ENCODE measurements at places on chromosomes 5 and 9. TPM values are rescaled to one million over a fixed set of nuclear protein-coding genes. Genes with fewer than 3 reads are reported as not detected.

Gene GRXCR2
- not detected for total RNA-seq

Gene LURAP1L
- total RNA-seq: 31.0 TPM

Gene INSYN2B
- total RNA-seq: 0.71 TPM

Gene SPDL1
- total RNA-seq: 66.2 TPM
